ENCODE measurements at places on chromosomes 2 and 18.

DNA sequence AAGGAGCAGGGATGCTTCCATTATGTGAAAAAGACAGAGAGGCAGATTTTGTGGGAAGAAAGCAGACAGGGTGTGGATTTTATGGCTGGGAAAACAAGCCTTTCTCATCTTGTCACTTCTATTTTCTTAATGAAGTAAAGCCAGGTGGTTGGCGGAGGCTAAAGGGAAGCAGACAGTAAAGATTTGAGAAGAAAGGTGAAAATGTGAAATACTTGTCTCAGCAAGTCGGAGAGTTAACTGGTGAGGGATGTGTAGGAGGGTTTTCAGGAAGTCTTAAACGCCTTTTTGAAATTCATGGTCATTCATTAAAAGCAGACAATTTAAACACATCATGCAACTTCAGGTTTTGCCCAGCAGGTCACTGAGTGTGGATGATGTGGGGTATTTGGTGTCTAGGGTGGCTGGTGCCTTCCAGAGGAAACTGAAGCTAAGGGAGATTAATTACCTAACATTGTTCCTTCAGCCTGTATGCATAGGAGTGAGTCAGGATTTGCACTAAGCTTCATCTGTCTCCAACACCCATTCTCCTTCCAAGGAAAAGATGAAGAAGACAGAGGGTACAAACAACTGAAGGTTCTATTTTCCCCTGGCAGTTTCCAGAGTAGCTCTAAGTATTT is 20.7 kb downstream of the SLC14A2 start:
- DNase-seq, result no peak

- no peak for DNase-seq
These were observed 27.3 kb upstream of the GREB1 start for GRCh38 chr2:11506611-11506969.

- DNase-seq, result no peak
These were observed 21.8 kb upstream of the CD226 start for GRCh38 chr18:69969491-69969890.

- DNase-seq, result no peak
These were observed 143.4 kb downstream of the RBM43 start for GRCh38 chr2:151118269-151118668.
